ENCODE measurements at places on chromosomes 4 and X.

GRCh38 chr4:103904123-103904522, 184.3 kb upstream of the TACR3 start:
- DNase-seq: no peak

DNA sequence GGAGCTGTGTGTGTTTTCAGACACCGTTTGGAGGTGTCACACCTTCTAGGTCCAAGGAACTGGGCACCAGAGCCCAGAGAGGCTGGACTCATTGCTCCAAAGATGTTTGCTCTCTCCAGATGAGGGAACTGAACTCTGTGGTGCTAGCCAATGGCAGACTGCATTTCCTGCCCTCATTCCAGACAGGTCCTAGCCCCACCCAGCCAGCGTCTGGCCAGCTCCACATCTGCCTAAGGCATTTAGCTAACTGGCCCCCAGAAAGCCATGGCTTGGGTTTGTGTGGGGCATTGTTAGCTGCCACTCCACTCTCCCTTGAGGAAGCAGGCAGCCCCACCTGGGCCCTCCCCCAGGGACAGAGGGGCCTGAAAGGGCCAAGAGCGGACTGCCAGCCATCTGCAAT, 11.4 kb downstream of the FGD1 start:
- DNase-seq: no peak

DNA sequence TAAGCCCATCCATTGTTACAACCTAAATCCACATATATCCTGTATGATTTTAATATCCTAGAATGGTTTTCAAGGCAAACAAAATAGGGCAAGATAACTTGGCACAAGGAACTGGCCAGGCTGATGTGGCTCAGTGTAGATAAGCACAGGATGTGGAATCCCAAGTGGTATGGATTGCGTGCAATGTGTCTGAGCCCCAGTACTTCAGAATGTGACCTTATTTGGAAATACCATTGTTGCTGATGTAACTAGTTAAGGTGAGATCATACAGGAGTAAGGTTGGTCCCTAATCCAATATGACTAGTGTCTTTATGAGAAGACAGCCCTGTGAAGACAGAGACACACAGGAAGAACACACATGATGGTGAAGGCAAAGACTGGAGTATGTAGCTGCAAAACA, 72.4 kb downstream of the IL21 start:
- DNase-seq: no peak

GRCh38 chr4:16582526-16582925, 315.9 kb downstream of the LDB2 start:
- DNase-seq: no peak

- DNase-seq: no peak
Measured at GRCh38 chr4:147944249-147944648, 212.4 kb downstream of the ARHGAP10 start.

Measured in stromal cell of bone marrow (primary cell).